Activated naive CD4-positive, alpha-beta T cell treated with anti-CD3 and anti-CD28 coated beads, Interleukin-2, amount 50 U/mL, for 72 hours (primary cell): ENCODE measurements at places on chromosomes 16 and 17.

GRCh38 chr17:73782641-73783381 lies 138.6 kb upstream of the SDK2 start:
- no peak for DNase-seq

GRCh38 chr16:66344533-66345145 lies 21.9 kb upstream of the CDH5 start:
- peak; percentile 62 for DNase-seq

DNA sequence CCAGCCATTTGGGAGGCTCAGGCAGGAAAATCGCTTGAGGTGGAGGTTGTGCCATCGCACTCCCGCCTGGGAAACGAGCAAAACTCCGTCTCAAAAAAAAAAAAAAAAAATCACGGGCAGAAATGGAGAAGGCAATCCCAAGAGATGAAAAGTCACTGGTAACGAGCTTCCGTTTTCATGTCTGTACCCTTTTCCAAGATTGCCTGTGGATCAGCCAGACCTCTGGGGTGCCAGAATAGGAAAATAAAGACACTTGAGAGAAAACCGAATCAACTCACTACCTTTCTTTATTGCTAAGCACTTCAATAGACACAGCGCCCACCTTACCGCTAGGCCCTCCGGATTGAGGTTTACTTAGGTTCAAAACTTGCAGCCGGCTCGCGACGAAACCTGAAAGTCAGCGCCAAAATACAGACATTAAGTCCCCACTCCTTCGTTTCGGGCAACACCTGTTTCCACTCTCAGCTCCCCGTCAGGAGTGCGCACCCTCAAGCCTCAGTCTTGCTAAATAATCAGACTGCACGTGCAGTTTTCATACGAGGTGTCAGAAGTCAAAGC lies 970 bp upstream of the TRAF7 start:
- no peak for DNase-seq

DNA sequence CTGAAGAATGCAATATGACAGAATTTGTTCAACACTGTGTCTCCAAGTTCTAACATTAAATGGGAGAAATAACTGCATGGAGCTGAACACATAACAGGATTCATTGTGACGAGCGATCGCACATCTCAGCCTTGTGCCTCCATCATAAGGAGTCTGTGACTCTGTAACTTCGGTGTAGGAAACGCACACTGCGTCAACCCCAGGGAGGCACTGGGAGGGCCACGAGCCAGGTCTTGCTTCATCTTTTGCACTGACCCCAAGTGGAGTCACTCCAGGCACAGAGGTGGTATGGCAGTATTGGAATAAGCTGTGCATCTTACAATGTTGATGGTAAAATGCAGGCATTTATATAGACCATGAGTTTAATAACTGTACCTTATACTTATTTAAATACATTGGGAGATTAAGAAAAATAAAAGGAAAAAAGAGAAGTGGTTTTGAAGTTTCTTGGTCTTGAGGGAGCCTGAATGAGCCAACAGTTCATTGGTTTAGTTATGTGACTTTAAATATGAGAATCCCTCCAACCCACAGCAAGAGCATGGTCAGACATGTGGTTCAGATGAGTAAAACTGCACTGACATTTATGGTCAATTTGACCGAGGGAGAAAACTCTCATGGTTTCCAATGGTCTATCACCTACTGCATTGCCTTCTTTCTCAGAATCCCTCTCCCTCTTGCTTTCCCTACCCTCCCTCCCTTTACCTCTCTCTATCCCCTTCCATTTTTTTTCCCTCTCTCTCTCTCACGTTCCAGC lies 5.7 kb upstream of the PMP22 start:
- DNase-seq, result no peak

DNA sequence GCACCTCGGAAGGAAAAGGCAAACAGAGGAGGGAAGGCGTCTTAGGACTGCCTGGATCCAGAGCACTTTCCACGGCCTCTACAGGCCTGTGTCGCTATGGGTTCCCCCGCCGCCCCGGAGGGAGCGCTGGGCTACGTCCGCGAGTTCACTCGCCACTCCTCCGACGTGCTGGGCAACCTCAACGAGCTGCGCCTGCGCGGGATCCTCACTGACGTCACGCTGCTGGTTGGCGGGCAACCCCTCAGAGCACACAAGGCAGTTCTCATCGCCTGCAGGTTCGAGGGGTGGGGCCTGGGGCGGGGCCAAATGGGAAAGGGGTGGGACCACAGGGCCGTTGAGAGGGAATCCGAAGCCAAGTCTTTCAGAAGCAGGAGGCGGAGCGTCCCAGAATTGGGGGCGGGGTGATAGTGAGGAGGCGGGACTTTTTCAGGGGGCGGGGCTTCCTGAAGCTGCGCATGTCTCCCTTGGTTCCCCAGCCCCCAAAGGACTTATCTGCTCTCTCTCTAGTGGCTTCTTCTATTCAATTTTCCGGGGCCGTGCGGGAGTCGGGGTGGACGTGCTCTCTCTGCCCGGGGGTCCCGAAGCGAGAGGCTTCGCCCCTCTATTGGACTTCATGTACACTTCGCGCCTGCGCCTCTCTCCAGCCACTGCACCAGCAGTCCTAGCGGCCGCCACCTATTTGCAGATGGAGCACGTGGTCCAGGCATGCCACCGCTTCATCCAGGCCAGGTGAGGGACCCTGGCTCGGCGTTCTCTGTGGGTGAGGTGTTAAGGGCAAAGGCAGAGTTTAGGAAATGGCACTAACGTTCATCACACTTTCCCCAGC lies 939 bp downstream of the BCL6B start:
- peak; percentile 87 for DNase-seq

DNA sequence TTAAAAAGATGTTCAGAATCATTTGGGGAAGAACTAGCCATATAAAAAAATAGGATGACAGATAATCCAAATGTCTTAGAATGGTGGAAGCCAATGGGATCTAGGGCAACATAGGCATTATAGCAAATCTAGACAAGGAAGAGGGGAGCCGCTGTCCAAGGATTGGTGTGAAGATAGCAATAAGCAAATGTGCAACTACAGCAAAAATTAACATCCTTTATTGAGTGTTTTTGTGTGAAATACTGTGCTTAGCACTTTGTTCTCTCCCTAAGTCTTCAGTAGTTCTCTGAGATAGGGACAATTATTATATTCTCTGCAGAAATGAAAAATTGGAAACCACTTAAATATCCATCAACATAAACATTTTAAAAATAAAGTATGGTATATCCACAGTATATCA lies 177.0 kb downstream of the PHKB start:
- no peak for DNase-seq

GRCh38 chr17:2194889-2195335 lies 108.7 kb downstream of the SMG6 start:
- no peak for DNase-seq

DNA sequence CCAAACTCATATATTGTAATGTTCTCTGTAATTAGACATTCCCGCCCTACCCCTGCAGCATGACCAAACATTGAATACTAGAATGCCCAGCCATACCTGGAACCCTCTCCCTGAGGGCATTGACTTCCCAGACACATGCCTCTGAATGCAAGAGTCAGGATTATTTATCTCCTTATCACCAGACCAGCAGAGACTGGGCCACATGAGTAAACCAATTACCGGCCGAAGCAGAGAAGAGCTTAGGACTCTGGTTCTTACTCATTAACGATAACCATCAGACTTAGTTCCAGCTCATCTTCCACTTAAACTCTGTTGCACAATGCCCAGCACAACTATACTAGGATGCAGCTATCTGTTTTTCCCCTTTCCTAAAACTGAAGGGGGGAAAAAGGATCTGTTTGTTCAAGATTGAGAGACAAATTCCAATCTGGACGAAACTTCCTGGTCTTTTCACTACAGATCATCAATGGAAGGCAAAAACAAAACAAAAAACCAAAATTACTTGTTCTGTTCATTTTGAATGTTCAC lies 88.2 kb upstream of the CORO6 start:
- DNase-seq, result no peak

- DNase-seq, result no peak
Observed at GRCh38 chr16:88479793-88480760, 27.0 kb downstream of the ZFPM1 start.

GRCh38 chr16:67170168-67170948 lies at the start of gene NOL3:
Gene NOL3 (plus strand): TSS chr16:67170538.
- DNase-seq, result no peak

- DNase-seq, result no peak
Observed at GRCh38 chr17:43645765-43646481, 15.8 kb downstream of the MEOX1 start.

DNA sequence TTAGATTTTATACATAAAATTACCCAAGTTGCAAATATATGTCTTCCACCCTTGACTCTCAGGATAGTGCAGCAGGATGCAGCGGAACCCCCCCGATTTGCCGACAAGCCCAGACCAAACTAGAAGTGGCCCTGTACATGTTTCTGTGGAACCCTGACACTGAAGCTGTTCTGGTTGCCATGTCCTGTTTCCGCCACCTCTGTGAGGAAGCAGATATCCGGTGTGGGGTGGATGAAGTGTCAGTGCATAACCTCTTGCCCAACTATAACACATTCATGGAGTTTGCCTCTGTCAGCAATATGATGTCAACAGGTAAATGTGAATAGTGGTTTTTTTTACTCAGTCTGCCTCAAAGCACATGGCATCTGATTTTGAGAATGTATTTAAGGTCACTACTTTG lies 70.7 kb downstream of the OMG start:
- no peak for DNase-seq

GRCh38 chr16:85869785-85870558 lies 29.0 kb upstream of the IRF8 start:
- DNase-seq, result no peak

DNA sequence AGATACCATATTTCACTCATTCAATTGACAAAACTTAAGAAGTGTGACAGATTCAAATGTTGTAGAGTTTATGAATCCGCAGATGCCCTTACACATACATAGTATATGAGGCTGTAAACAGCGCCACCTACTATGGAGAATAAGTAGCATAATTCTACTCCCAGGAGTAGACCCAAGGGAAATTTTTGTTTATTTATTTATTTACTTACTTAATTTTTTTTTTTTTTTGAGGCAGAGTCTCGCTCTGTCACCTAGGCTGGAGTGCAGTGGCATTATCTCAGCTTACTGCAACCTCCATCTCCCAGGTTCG lies 35.5 kb downstream of the GAN start:
- DNase-seq, result no peak

GRCh38 chr16:29009050-29009837 lies 24.4 kb downstream of the LAT start:
- no peak for DNase-seq

- no peak for DNase-seq
Observed at GRCh38 chr17:45292696-45293412, 24.0 kb downstream of the MAP3K14 start.

DNA sequence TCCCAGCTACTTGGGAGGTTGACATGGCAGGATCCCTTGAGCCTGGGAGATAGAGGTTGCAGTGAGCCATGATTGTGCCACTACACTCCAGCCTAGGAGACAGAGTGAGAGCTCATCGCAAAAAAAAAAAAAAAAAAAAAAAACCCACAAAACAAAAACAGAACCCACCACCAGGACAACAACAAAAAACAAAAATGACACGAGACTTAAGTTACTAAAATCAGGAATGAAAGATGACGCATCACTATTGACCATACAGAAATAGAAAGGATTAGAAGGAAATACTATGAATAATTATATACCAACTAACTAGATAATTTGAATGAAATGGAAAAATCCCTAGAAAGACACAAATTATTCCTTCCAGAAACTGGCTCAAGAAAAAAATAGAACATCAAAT lies 432.4 kb upstream of the PMFBP1 start:
- DNase-seq, result no peak

DNA sequence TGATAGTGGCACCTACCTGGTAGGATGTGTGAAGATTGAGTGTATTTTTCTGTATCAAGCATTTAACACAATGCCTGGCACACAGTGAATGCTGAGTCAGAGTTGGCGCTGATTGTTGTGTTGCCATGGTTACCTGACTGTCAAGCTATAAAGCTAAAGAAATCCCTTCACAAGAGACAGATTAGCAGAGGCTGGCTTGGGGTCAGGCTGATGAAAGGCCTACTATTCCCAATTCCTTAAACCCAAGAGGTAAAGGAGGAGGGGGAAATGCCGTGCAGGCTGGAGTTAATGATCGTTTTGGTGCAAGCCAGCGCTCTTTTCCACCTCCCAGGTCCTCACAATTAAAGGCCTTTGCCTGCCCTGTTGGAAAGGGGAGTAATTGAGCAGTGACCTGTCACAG lies 5.9 kb downstream of the CLEC19A start:
- no peak for DNase-seq

DNA sequence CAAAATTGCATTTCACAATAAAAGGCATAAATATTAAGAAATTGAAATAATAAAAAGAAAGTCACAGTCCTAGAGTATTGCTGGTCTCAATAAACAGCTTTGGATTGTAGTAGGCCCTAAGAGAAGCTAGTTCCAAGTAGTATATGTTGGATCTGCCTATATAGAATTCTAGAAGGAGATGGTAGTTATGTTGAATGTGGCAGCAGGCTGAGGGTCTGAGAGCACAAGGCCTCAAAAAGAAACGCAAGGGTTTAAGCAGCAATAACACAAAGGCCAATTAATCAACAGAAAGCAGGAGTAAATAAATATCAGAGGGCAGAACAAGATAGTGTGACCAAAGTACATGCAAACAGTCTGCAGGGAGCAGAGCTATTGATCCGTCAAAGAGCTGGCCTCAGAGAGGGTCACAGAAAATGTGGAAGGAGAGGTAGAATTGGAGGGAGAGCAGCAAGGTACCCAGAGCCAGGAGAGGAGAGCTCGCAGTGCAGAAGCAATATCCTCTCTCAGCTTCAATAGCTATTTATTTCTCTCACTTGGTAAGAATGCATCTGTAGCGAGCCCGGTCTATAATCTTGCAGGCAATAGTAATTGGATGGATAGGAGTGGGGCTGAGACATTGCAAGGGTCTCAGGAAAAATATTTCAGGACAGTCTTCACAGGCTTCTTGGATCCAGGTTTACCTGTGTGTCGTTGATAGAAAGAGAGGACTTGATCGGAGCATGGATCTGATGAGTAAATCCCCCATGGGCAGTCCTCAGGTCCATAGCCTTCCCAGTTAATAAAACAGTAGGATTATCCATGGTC lies 25.1 kb upstream of the MED13 start:
- no peak for DNase-seq

GRCh38 chr16:4525069-4525468 lies 13.5 kb downstream of the CDIP1 start:
- no peak for DNase-seq

GRCh38 chr17:81027591-81028505 lies 7.1 kb upstream of the BAIAP2 start:
- no peak for DNase-seq

DNA sequence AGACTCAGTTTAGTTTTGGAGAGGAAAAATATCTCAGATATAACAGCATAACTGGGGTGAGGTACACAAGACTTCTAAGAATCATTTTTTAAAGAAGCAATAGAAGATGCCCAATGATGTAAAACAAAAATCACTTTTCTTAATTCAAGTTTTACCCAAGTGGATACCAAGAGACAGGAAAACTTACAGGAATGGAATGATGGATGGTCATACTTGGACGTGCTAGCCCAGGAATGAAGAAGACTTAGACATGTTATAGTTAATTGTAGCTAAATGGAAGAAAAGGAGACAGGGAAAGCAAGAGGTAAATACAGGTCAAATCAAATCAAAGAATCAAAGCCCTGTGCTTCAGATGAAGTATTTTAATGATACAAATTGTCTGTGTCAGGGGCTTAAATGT lies 312.7 kb upstream of the KCNJ16 start:
- DNase-seq, result no peak

- no peak for DNase-seq
Observed at GRCh38 chr16:74169687-74170376, 126.8 kb upstream of the PSMD7 start.

GRCh38 chr16:57514791-57515600 lies 21.4 kb downstream of the CCDC102A start:
- DNase-seq, result no peak

GRCh38 chr17:35239823-35240222 lies 3.0 kb upstream of the SLFN5 start:
- no peak for DNase-seq
